ENCODE measurements at places on chromosomes 2 and 18.

- no peak for DNase-seq
Measured at GRCh38 chr18:70411307-70411706, 122.5 kb downstream of the SOCS6 start.

DNA sequence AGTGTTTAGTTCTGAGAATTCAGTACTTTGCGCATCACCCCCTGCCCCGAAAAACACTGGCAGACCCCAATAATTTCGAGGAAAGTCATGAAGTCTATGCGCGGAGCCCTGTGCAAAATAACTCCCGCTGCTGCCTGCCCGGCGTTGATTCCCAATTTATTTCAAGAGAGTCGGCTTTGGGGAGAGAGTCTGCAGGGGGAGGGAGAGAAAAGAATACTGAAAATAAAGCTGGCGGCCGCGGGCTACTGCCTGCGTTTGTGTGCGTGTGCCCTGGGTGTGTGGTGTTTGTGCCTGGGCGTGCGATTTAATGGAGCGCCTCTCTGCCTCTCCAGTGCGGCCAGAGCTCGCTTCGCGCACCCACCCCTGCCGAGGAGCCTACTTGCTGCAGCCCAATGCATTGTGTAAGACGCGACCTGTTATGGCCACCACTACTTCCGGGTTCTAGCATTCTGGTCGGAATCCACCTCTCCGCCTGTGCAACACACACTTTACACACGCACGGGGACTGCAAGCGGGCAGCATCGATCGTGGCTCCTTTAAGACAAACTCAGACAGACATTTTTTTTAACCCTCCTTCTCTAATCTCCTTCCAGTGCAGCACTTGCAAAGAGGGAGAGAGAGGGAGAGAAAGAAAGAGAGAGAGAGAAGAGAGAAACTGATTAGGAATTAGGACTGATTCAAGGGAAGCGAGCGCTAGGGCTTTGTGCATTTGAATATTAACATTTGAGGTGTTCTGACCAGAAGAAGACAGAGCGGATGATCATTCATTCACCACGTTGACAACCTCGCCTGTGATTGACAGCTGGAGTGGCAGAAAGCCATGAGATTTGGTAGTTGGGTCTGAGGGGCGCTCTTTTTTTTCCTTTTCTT is at the start of gene MEIS1:
Gene MEIS1 (plus strand): TSS at position 447 of the 870 bp plus-strand sequence. CDS start 732 bp downstream, outside the sequence.
- DNase-seq, result peak; percentile 12

- no peak for DNase-seq
Measured at GRCh38 chr2:36606925-36607324, 9.0 kb upstream of the FEZ2 start.

DNA sequence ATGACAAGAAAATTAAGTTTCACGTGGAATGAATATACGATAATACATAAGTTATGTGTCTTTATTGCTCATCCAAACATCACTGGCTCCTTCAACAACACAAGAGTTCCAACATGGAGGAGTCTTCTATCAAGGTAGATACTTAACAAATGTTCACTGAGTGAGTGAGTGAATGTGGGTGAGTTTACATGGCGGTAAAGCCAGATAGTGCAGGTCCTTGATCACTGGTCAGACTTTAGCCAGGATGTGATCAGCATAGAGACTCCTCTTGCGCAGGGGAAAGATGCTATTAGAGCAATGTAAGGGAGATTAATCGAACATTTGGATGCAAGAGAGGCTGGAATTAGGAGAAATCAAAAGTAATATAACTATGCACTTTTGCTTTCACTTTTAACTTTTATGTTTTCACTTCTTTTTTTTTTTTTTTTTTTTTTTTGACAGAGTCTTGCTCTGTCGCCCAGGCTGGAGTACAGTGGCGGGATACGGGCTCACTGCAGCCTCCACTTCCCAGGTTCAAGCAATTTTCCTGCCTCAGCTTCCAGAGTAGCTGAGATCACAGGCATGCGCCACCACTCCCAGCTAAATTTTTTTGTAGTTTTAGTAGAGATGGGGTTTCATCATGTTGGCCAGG is 249.0 kb upstream of the ID2 start:
- DNase-seq, result no peak

DNA sequence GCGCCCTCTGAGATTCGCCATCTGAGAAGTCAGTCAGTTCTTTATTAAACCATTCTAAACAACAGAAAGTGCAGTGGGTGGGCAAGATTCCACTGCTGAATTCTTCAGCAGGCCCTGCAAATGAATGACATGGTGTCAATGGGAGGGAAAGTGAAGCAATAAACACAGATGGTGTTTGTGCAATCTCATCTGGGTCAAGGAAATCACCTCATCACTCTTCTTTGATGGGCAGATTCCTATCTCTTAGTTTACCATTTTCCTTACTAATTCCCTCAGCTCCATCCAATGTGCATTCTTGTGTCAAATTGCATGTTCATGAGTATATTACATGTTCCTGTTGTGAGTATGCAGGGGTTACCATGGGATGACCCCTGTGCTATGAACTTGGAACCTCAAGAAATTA is 100.7 kb upstream of the CYP1B1 start:
- no peak for DNase-seq

DNA sequence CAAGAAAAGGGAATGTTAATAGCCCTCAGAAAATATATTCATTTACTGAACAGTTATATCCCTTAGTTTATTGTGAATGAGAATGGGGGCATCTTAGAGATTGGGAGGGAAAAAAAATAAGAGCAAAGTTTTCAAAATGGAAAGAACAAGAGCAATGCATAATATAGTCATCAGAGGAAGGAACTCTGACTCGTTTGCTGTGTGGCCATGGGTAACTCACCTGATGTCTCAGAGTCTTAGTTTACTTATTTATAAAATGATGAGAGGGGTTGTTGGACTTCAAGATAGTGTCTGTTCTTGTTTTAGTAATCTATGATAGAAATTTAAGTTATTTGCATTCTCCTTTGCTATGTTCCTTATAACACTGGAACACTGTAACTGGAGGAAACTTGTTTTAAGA is 70.7 kb downstream of the EML4 start:
- no peak for DNase-seq
